Stimulated activated CD8-positive, alpha-beta memory T cell treated with anti-CD3 and anti-CD28 coated beads, Interleukin-15, amount 100 ng/mL, for 24 hours (primary cell): ENCODE measurements at places on chromosomes 5 and 9.

DNA sequence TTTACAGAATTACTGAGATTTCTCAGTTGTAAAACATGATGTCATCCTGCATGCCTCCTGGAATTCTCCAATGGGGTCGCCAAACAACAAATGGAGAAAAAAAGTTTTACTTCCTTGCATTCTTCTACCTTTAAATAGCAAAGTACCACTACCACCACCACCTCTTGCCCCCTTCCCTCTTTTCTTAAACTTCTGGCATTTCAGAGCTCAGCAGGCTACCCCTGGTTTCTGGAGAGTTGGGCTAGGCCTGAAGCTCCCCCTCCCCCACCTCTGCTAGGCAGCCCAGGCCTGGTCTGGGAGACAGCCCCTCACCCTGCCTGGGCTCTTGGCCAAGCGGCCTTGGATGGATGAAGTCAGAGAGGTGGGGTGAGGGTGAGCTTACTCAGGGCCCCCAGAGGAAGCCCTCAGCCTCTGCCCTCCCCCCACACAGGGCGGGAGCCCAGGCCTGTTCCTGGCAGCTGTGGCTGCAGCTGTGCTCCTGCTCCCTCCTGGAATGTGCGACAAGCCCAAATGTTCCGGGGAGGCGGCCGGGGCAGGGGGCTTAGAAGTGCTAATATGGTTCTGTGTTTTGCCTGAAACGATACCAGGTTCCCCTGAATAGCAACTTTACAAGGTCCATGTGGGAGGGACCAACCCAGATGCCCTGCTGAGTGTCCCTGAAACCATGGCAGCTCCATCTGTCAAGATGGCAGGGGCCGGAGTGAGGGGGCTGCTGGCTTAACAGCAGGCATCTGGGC lies 6.0 kb upstream of the CCIN start:
- no peak for DNase-seq

GRCh38 chr5:18712936-18713485 lies 1078.8 kb downstream of the TAF11L14 start:
- DNase-seq, result no peak

GRCh38 chr9:131623655-131624330 lies 78.5 kb downstream of the PRRT1B start:
- DNase-seq, result no peak

GRCh38 chr9:123120131-123120530 lies 86.7 kb downstream of the GPR21 start:
- no peak for DNase-seq

DNA sequence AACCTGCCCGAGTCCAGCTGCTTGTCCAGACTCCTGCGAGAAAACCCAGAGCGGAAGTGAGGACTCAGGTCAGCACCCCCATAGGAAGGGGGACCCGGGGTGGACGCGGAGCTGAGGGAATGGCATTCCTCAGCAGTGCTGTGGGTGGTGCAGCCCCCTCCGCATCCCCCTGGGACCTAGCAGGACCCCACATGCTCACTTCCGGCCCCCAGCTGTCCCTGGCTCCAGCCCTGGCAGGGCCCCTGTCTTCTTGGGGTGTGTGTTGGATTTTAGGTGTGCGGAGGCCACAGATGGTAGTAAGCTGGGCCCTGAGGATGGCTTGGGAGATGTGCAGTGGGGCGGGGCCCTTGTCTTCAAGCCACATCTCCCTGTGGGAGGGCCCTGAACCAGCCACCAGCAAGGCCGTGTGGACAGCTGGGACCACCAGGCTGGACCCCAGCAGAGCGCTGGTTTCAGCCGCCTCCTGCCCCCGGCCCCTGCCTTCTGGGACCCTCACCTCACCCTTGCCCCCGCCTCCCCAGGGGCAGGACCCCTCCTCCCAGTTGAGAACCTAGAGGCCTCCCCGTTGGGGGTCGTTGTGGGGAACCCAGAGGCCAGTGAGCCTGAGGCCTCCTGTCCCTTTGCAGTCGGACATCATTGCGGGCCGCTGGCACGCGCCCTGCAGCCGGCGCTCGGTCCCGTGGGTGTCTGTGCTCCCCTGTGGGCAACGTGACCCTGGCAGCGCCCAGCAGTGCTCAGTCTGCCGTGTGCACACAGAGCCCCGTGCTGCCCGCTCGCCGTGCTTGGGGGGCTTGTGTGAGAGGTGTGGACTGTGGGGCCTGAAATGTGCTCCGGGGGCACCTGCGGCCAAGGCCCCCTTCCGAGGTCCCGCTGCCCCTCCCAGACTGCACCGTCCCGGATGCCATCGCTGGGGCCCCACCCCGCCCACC lies 10.8 kb upstream of the SLC9A3 start:
- no peak for DNase-seq

- no peak for DNase-seq
Observed at GRCh38 chr5:179609834-179610108, 13.7 kb downstream of the HNRNPH1 start.

- no peak for DNase-seq
Observed at GRCh38 chr5:157913575-157913974, 54.6 kb upstream of the CLINT1 start.

GRCh38 chr5:126124706-126125345 lies 298.4 kb upstream of the GRAMD2B start:
- no peak for DNase-seq
